ENCODE measurements at places on chromosomes 16 and 17. TPM values are rescaled to one million over a fixed set of nuclear protein-coding genes. Genes with fewer than 3 reads are reported as not detected.

DNA sequence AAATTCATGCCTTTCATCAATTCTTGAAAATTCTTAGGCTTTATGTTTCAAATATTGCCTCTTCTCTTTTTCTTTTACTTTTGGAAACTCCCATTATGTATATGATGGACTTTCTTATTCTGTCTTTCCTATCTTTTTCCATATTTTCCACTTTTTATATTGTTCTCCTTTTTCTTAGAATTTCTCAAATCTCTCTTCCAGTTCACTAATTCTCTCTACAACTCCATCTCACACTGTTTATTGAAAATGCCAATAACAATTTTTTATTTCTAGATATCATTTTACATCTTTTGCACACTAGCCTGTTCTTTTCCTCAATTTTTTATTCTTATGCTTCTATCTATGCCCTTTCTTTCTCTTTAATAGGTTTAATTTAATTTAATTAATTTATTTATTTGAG is 43.8 kb upstream of the EFCAB3 start:
- no peaks in the 10 kb centered on the region for H3K4me1 ChIP-seq
- peaks cover 2% of the 10 kb centered on the region for H3K36me3 ChIP-seq
- DNase-seq, result no peak
- H3K27ac ChIP-seq, result no peak overlapping the region

The MYH11 gene
- total RNA-seq, result not detected

DNA sequence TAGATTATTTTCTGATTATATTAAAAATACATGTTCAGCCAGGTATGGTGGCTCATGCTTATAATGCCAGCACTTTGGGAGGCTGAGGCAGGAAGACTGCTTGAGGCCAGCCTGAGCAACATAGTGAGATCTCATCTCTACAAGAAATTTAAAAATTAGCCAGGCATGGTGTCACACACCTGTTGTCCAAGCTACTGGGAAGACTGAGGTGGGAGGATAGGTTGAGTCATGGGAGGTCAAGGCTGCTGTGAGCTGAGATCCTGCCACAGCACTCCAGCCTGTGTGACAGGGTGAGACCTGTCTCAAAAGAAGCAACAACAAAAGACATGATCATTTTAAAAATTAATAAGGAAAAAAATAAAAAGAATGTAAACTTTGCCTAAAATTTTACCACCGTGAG is 40.7 kb downstream of the PRAC1 start:
- no peak for DNase-seq
- no peaks in the 10 kb centered on the region for H3K36me3 ChIP-seq
- peaks cover 13% of the 10 kb centered on the region for H3K4me1 ChIP-seq
- H3K27ac ChIP-seq, result no peak overlapping the region
- peaks cover 44% of the 10 kb centered on the region for H3K27me3 ChIP-seq

DNA sequence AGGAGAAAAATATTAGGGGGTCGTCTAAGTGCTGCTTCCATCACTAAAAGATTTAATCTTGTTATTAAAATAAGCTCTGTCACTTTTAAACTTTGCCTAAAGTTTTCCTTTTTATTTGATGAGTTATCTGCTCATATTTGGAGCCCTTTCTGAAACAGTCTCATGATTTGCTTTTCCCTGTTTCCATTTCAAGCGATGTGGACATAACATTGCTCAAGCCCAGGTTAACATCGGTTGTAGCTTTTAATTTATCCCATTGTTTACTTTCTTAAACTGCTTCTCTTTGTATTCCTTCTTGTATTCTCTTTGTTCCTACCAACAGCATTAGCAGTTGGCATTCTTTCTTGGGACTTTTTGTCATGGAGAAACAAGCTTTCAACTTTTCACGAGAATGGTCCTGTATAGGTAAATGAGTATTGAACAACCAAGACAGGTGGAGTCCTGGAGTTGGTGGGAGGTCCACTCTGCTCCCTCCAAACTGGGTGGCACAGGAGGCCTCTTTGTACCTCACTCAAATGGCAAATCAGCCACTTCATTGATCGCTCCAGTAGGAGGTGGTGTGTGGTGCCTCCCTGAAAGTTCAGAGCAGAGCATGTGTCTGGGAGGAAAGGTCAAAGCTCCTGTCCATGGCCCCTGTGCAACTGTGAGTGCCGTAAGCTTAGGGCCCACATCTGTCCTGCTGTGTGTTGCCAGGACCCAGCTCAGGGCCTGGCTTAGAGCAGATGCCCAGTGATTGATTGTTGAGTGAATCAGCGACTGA is 107.0 kb downstream of the CYLD start:
- H3K36me3 ChIP-seq, result no peaks in the 10 kb centered on the region
- no peaks in the 10 kb centered on the region for H3K4me1 ChIP-seq
- peak; percentile 28 for DNase-seq
- H3K4me3 ChIP-seq, result no peak overlapping the region
- peaks cover 29% of the 10 kb centered on the region for H3K27me3 ChIP-seq
- no peak overlapping the region for H3K27ac ChIP-seq

GRCh38 chr16:47694543-47694942 is 233.4 kb downstream of the PHKB start:
- H3K27ac ChIP-seq, result no peak overlapping the region
- H3K4me1 ChIP-seq, result peaks cover 4% of the 10 kb centered on the region
- peaks cover 33% of the 10 kb centered on the region for H3K36me3 ChIP-seq

DNA sequence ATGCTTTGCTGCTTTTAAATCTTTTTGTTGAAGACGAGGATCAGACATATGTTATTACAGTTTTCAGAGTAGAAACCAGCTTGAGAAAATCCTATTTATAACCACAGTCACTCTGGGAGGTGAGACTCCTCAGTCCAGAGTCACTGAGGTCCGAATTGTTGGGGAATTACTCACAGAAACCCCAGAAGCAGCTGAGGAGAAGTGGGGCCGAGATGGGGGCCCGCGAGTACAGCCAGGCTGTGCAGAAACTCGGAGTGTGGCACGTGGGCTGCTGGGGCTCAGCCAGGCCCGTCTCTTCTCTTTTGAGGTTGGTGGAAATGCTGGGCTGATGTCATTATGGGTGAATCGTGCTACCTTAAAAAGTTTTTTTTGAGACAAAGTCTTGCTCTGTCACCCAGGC is 14.4 kb upstream of the GNG13 start:
- no peaks in the 10 kb centered on the region for H3K36me3 ChIP-seq
- H3K27me3 ChIP-seq, result peaks cover 16% of the 10 kb centered on the region
- no peak for DNase-seq
- no peak overlapping the region for H3K27ac ChIP-seq
- peaks cover 8% of the 10 kb centered on the region for H3K4me1 ChIP-seq
- H3K4me3 ChIP-seq, result no peak overlapping the region

DNA sequence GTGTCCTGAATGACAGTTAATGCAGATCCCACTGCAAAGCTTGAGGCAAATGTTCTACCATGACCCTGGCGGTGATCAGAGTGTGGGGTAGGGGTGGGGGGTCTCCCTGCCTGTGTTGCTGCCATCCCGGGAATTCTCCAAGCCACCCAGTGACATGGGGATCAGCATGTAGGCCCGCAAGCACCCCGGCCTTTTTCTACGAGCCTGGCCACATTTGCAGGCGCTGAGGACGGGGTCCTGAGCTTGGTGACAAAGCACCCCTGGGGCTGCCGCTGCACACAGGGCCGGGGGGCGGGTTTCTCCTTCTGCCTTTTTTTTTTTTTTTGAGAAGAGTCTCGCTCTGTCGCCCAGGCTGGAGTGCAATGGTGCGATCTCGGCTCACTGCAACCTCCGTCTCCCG is 35.8 kb downstream of the SLC7A5 start:
- peaks cover 20% of the 10 kb centered on the region for H3K36me3 ChIP-seq
- no peak overlapping the region for H3K4me3 ChIP-seq
- no peaks in the 10 kb centered on the region for H3K4me1 ChIP-seq
- DNase-seq, result no peak
- H3K27ac ChIP-seq, result no peak overlapping the region

GRCh38 chr17:81067391-81067811 is 32.5 kb downstream of the BAIAP2 start:
- no peaks in the 10 kb centered on the region for H3K27me3 ChIP-seq
- H3K4me1 ChIP-seq, result peaks cover 2% of the 10 kb centered on the region
- DNase-seq, result no peak
- no peaks in the 10 kb centered on the region for H3K36me3 ChIP-seq
- H3K27ac ChIP-seq, result no peak overlapping the region
- no peak overlapping the region for H3K4me3 ChIP-seq

The DBNDD1 gene
- total RNA-seq, result not detected

DNA sequence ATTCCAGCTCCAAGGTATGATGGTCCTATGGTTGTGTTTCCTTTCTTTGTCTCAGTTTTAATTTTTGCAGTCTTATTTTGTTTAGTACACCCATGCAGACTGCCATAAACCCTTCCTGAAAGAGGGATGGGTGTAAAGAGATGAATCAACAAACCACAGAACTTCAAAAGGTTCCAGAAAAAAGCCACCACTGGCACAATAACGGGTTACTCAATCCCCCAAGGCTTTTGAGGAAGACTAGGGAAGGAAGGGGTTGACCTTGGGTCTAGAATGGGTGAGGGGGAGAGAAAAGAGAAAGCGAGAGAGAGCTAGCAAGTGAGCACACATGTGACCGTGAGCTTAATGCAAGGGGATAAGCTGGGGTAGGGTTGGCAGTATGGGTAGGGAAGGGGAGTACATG is 168.1 kb downstream of the XYLT1 start:
- H3K4me3 ChIP-seq, result no peak overlapping the region
- peak overlapping the region; percentile 34 for H3K27ac ChIP-seq
- no peaks in the 10 kb centered on the region for H3K27me3 ChIP-seq
- H3K36me3 ChIP-seq, result peaks cover 3% of the 10 kb centered on the region
- DNase-seq, result no peak
- H3K4me1 ChIP-seq, result peaks cover 39% of the 10 kb centered on the region

DNA sequence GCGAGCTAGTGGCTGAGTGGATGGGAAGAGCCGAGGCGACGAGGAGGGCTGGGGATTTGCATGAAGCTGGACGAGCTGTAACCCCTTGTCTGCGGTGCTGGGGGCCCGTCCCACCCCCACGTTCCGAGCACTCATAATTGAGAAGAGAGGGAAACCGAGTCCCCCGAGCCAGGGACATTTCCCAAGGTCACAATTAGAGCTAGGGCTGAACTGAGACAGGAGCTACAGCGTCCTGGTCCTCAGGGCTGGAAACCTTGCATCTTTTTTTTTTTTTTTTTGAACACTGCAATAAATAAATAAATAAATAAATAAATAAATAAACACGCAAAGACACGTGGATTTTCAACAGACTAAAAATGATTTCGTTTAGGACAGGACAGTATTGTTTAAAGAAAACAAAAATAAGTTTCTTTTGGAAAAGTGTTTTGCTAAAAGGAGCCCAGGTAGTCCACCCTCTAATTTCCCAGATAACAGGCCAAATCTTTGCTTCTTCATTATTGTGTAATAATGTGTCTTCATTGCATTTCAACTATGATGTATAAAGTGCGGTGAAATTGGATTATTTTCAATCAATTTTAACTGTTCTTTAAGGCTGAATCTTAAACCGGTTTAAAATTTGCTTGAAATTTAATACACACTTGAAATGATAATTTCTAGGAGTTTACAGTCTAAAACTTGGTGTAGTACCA is 992 bp downstream of the GDPD1 start:
- peaks cover 13% of the 10 kb centered on the region for H3K4me1 ChIP-seq
- no peaks in the 10 kb centered on the region for H3K27me3 ChIP-seq
- no peak for DNase-seq
- H3K4me3 ChIP-seq, result peak overlapping the region; percentile 100

The CACNG5 gene
- total RNA-seq, result not detected

DNA sequence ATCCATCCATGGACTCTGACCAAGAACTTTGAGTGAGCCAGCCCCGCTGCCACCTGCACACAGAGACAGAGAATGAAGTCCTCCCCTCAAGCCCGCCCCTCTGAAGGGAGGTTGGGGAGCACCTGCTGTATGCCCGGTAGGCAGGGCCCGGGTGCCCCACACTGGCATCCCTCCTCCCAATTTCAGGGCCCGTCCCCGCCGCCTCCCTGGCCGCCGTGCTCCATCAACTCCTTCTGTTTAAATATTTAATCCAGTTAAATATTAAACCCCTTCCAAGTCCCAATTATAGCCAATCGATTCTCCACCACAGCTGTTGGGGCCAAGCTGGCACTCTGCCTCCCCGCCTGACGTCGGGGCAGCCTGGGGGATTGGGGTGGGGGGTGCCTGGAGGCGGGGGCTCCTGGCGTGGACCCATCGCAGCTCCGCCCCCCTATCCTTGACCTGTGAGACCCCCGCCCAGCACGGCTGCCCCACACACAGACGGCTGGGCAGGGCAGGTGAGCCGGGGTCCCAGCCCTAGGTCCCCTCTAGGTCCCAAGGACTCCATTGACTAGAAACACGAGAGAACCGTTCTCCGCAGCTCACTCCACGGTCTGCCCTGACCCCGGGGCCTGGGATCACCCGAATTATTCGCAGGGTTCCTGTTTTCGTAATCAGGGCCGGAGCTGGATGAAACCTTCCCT is 18.0 kb upstream of the CACNA1H start:
- H3K27me3 ChIP-seq, result no peaks in the 10 kb centered on the region
- H3K4me1 ChIP-seq, result no peaks in the 10 kb centered on the region
- no peak for DNase-seq
- no peak overlapping the region for H3K27ac ChIP-seq
- no peak overlapping the region for H3K4me3 ChIP-seq
- no peaks in the 10 kb centered on the region for H3K36me3 ChIP-seq

- DNase-seq, result peak; percentile 76
- H3K4me3 ChIP-seq, result no peak overlapping the region
- H3K27me3 ChIP-seq, result peaks cover 11% of the 10 kb centered on the region
- peaks cover 25% of the 10 kb centered on the region for H3K4me1 ChIP-seq
Measured at GRCh38 chr17:42403150-42403549, 14.9 kb upstream of the STAT3 start.

GRCh38 chr17:76537288-76537577 is 276 bp downstream of the CYGB start:
- H3K4me1 ChIP-seq, result no peaks in the 10 kb centered on the region
- no peak for DNase-seq
- no peak overlapping the region for H3K4me3 ChIP-seq
- no peak overlapping the region for H3K27ac ChIP-seq

DNA sequence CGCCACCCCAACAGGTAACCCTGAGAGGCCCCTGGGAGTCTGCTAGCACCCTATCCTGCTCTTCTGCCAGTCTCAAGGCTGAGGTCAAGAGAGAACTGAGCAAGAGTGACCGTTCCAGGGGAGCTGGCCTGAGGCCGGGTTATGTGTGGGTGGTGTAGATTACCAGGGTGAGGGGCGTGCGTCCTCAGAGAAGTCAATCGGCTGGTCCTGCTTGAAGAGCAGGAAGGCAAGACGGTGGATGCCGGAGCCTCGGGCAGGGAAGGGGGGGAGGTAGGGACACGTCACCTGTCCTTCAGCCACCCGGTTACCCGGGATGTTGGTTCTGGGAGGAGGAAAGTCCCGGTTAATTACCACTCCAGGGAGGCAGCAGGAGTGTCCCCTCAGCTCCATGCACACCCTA is 2.6 kb upstream of the TRIM65 start:
- no peak overlapping the region for H3K4me3 ChIP-seq
- peaks cover 27% of the 10 kb centered on the region for H3K4me1 ChIP-seq
- no peaks in the 10 kb centered on the region for H3K27me3 ChIP-seq
- no peak overlapping the region for H3K27ac ChIP-seq
